Epithelial cell of proximal tubule (primary cell): ENCODE measurements at places on chromosomes 16 and 17. TPM values are rescaled to one million over a fixed set of nuclear protein-coding genes. Genes with fewer than 3 reads are reported as not detected.

Gene TM4SF5
- total RNA-seq: not detected in 2 replicates

DNA sequence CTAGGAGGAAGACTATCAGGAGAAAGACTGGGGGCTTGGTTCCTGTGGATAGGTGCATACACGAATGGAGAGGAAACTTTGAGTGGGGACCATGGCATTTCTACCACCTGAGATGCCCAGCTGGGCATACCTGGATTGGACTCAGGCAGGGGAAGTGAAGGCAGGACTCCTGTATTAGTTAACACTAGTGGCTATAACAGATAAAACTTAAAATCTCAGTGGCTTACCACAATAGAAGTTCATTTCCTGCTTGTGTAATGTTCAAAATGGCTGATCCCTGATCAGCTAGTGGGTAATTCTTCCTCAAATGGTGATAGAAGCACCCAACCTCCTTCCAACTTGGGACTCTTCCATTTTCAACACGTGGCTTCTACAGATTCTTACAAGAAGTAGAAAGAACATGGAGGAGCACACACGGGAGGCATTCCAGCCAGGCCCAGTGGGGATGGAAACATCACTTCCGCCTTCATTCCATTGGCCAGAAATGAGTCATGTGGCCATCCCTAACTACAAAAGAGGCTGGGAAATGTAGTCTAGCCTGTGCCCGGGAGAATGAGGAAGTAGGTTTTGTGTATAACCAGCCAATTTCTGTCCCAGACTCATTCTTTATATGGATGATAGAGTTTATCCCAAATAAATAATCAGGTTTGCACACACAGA is 112.1 kb downstream of the UTP18 start:
- DNase-seq: no peak

- DNase-seq: no peak
Measured at GRCh38 chr17:82327289-82327688, 6.3 kb downstream of the SECTM1 start.

- DNase-seq: peak; percentile 13
Measured at GRCh38 chr17:42472709-42473521, 14.2 kb downstream of the ATP6V0A1 start.

DNA sequence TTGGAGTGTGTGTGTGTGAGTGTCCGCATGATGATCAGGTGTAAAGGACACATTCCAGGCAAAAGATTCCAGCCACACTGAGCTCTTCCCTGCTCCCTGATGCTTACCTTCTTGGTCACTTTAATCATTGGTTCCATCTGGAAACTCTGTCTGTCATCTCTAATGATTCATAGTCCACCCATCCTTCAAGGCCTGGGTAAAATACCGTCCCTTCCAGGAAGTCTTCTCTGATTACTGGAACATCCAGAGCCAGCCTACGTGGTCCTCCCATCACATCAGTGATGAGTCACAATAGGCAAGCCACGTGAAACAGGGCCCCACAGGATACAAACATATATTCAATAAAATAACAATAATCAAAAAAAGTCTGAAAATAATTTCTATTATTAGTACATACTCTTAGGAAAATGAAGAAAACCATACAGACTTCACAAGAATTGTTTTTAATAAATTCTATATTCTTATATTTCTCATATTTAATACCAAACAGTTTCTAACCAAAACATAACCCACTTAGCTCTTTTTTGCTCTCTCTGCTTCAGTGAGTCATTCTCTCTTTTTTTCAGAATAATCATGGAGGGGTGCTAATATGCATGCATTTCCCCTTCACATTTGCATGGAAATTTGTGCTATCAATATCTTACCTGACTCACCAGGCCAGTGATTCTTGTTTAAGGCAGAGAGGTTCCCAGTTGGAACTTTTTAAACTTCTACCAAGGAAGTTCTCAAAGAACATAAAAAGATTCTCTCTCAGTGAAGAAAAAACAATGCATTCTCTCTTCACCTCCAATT is 263.2 kb downstream of the TOX3 start:
- no peak for DNase-seq

DNA sequence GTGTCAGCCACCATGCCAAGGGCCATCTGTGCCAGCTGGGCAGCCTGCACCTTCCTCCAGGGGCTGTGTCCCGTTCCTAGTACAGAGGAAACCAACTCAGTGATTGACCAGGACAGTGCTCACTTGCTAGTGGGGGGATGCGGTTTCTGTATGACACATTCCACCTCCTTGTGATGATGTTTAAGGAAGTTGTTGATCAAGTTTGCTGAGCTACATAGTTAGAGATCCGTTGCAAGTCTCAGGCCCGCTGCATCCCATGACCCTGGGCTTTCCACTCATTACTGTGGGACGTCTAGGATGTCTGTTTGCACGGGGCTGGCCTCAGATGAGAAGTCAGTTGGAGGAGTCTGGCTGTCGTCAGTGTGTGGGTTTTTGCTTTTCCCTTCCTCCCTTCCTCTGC is 33.6 kb downstream of the RNF213 start:
- no peak for DNase-seq

DNA sequence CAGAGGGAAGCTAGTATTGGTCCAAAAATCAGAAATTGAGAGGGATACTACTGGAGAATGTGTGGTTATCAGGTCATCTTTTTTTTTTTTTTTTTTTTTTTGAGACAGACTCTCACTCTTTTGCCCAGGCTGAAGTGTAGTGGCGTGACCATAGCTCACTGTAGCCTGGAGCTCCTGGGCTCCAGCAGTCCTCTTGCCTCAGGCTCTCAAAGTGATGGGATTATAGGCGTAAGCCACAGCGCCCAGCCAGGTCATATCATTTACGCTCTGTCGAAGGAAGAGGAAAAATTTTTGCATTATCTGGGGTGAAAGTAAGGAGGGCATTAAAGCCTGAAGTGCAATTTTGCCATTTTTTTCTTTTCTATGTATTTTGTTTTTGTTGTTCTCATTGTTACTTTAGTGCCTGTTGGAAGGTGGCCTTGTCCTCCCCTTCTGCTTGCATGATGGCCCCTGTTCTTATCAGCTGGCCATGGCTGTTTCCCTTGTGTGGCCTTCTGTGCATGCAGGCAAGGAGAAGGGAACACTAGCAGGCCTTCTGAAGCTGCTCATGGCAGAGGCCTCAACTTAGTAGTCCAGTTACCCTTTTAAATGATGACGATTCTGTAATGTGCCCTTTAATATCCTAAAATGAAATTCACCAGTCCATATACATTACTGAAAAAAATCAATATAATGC is 118.3 kb downstream of the SPECC1 start:
- no peak for DNase-seq

GRCh38 chr17:60629120-60629519 is 29.1 kb downstream of the PPM1D start:
- no peak for DNase-seq

Gene NHERF2
- total RNA-seq: 29.9 and 42.2 TPM in 2 replicates

DNA sequence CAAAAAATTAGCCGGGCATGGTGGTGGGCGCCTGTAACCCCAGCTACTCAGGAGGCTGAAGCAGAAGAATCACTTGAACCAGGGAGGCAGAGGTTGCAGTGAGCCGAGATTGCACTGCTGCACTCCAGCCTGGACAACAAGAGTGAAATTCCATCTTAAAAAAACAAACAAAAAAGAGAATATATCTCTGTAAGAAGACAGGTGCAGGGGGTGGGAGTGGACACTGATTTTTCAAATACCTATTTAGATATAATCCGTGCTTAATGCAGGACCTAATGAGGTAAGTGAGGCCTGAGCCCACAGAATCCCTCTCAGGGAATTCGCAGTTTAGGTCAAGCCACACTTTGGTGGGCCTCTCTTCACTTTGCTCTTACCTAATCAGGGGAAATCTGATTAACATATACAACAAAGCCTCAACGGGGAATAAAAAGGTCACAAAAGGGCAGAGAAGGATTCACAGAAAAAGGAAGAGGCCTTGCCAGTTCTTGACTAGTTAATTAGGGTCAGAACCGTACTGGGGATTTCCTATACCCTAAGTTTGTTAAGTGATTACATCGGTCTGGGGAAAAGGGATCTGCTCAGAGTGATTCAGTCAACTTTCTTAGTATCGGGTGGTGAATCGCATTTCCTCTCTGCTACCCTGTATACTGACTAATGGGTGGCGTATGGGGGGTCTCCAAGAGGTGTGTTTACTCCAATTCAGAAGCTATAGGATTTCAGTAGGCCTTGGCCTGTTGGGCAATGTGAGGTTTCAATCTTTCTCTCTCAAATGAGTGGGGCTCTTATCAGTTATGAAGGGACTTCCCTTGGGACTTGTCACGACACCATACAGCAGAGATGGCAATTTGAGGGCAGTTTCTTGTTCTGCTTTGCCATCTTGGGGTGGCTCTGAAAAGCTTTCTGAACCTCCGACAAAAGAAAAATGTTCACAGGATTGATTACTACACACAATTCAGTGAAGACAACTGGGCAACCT is 1.9 kb upstream of the NFAT5 start:
- DNase-seq: no peak

DNA sequence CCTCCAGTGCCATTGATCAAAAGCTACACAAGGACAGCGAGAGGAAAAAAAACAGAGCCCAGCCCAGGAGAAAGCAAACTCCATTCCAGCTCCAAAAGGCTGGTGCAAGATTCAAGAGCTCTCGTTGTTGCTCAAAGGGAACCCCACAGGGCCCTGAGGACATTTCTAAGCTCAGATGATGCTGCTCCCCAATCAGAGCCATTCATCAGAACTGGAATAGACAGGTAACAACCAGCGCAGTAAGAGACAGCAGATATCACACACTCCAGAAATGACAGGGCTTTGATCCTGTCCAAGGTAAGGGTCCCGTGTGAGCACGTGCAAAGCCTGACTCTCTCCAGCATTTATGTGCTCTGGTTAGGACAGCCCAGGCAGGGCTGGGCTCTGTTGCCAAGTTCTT is 20.1 kb downstream of the PMP22 start:
- DNase-seq: no peak

DNA sequence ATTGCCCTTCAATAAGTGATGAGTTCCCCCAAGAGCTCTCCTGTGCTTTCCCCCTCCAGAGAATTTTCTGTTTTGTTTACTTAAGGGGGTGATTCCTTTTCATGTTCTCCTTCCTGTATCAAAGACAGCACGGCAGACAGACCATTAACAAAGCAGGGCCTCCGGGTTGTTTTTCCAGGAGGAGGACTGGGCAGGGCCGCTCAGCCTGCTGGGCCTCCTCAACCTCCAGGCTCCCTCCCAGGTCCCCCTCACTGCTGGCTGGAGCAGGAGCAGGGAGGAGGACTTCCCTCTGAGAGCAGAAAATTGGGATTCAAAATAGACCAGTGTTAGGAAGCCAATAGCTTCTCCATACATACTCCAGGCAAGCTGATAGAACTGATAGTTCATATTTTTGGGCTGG is 20.4 kb downstream of the SDK2 start:
- no peak for DNase-seq

GRCh38 chr17:72264682-72265405 is 144.0 kb downstream of the SOX9 start:
- no peak for DNase-seq

Gene DHX40
- total RNA-seq: 26.5 and 39.7 TPM in 2 replicates

Gene KIAA0753
- total RNA-seq: 13.5 and 15.7 TPM in 2 replicates

GRCh38 chr17:50190293-50190602 is 11.2 kb downstream of the COL1A1 start:
- no peak for DNase-seq
